ENCODE measurements at places on chromosomes 7 and 10.

DNA sequence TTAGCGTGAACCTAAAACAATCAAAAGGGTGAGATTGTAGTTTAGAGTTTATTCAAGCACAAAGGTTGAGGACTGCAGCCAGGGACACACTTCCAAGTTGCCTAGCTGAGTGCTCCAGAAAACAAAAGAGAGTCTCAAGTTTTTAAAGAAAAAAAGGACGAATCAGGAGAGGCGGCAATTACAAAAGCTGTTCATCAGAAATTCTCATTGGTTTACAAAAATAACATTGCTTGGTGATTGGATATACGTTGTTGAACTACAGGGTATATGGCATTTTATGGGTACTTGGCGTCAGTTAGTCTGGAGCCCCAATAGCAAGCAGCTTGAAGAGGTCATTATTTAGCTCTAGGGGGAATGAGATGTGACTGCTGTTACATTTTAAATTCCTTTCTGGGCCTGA, 11.5 kb downstream of the ZNF438 start:
- peaks cover 2% of the 10 kb centered on the region for H3K4me1 ChIP-seq
- H3K36me3 ChIP-seq: no peaks in the 10 kb centered on the region
- no peak for DNase-seq
- no peak overlapping the region for H3K4me3 ChIP-seq

DNA sequence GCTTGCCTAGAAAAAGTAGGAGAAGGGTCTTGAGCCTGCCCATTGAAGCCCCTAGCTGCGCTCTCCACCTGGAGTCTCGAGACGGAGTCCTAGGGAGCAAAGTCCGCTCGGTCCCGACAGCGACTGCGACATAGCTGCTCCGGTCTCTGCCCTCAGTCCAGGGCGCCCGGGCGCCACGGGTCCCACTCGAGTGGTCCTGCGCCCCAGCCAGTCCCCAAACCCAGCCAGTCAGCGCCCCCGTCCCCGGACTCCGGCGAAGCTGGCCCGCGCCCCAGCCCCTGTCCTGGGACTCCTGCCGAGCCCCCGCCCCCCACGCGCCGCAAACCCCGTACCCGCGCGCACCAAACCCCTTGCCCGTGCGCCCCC, 490 bp downstream of the TNS3 start:
- no peak overlapping the region for H3K27ac ChIP-seq
- no peaks in the 10 kb centered on the region for H3K4me1 ChIP-seq
- H3K36me3 ChIP-seq: no peaks in the 10 kb centered on the region
- no peak overlapping the region for H3K4me3 ChIP-seq

GRCh38 chr7:47709451-47709850, 127.5 kb upstream of the TNS3 start:
- no peaks in the 10 kb centered on the region for H3K36me3 ChIP-seq
- no peaks in the 10 kb centered on the region for H3K27me3 ChIP-seq
- DNase-seq: no peak
- H3K4me3 ChIP-seq: no peak overlapping the region
- no peak overlapping the region for H3K27ac ChIP-seq

GRCh38 chr7:28621369-28621841, 209.1 kb downstream of the CREB5 start:
- no peak overlapping the region for H3K4me3 ChIP-seq
- DNase-seq: no peak
- H3K4me1 ChIP-seq: no peaks in the 10 kb centered on the region

GRCh38 chr10:112539340-112539739, 92.3 kb downstream of the VTI1A start:
- DNase-seq: no peak
- peaks cover 50% of the 10 kb centered on the region for H3K36me3 ChIP-seq
- no peak overlapping the region for H3K27ac ChIP-seq
- no peak overlapping the region for H3K4me3 ChIP-seq
- peaks cover 7% of the 10 kb centered on the region for H3K4me1 ChIP-seq

DNA sequence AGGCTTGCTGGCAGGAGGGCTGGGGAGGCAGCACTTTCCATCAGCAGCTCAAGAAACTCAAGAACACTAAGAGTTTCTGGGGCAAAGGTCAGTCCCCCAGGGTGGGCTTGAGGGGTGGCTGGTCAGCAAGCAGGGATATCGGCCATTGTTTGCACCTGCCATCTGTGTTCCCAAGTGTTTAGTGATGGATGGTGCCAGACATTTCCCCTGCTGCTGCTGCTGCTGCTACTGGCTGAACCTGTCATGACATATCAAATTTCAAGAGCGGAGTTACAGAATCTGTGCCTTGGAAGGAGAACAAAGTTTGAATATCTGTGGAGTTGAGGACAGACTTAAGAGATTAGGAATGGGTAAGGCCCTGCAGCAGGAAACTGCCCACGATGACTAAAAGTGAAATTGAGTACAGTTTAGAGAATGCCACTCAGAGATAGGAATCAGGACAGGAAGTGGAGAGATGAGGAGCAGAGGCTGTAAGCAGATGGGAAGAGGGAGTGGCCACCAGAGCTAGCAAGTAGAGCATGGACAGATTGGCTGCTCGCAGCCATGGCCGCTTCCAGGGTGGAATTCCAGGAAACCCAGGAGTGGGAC, 39.2 kb upstream of the PPP1R3C start:
- H3K4me3 ChIP-seq: no peak overlapping the region
- no peaks in the 10 kb centered on the region for H3K36me3 ChIP-seq
- H3K27me3 ChIP-seq: peaks cover 7% of the 10 kb centered on the region
- peaks cover 2% of the 10 kb centered on the region for H3K4me1 ChIP-seq
- DNase-seq: no peak
- no peak overlapping the region for H3K27ac ChIP-seq

- no peak for DNase-seq
- no peak overlapping the region for H3K4me3 ChIP-seq
- H3K36me3 ChIP-seq: peaks cover 37% of the 10 kb centered on the region
- H3K27me3 ChIP-seq: no peaks in the 10 kb centered on the region
- peaks cover 22% of the 10 kb centered on the region for H3K4me1 ChIP-seq
- H3K27ac ChIP-seq: no peak overlapping the region
Observed at GRCh38 chr10:30459283-30459682, 25.3 kb downstream of the MAP3K8 start.

- DNase-seq: peak; percentile 63
- H3K27me3 ChIP-seq: peaks cover 12% of the 10 kb centered on the region
- H3K36me3 ChIP-seq: no peaks in the 10 kb centered on the region
- H3K4me1 ChIP-seq: no peaks in the 10 kb centered on the region
- no peak overlapping the region for H3K27ac ChIP-seq
Observed at GRCh38 chr7:64183126-64183742, 23.8 kb upstream of the ZNF735 start.

DNA sequence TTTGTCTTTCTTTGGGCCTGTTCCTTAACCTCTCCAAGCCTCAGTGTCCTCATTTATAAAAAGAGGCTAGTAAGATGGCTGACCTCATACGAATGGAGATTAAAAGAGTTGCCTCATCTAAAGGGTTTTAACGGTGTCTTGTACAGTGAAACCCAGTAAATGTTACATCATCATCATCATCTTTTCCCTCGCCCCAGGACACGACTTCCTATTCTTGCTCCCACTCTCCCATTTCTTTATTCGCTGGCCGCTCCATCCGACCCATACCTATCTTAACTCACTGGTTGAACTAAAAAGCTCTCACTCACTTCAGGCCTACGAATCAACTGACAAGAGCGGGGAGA, 554 bp downstream of the FRA10AC1 start:
- no peak overlapping the region for H3K27ac ChIP-seq
- peak; percentile 24 for DNase-seq
- peaks cover 18% of the 10 kb centered on the region for H3K36me3 ChIP-seq
- H3K4me1 ChIP-seq: peaks cover 24% of the 10 kb centered on the region
- H3K4me3 ChIP-seq: no peak overlapping the region

DNA sequence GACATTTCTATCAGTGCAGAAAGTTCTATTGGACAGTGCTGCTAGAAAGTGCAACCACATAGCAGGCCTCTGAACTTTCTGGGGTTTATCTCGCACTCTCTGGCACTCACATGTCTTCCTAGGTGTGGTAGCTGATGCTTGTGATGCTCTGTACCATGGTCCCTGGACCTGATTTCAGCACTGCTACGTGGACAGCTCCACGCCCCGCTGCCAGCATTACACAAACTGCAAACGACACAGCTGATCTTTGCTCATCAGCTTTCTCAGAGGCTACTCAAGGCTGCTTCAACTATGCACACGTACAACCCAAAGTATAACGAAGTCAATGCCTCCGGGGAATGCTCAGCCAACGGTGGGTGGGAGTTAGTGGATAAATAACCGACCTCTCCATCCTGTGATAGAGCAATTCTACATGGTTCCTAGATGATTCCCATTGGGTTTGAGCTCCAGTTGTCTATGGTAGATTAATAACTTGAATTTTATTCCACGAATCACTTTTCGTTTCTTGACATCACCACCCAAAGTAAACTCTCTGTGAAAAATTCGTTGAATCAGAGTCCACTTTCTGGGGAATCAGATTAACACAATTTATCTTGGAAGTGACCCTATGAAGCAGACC, 302.5 kb downstream of the ACTR3B start:
- H3K27me3 ChIP-seq: no peaks in the 10 kb centered on the region
- no peaks in the 10 kb centered on the region for H3K4me1 ChIP-seq
- no peaks in the 10 kb centered on the region for H3K36me3 ChIP-seq
- peak; percentile 32 for DNase-seq
- no peak overlapping the region for H3K27ac ChIP-seq

- H3K27me3 ChIP-seq: peaks cover 4% of the 10 kb centered on the region
- DNase-seq: no peak
- H3K36me3 ChIP-seq: no peaks in the 10 kb centered on the region
- H3K4me1 ChIP-seq: no peaks in the 10 kb centered on the region
Observed at GRCh38 chr7:28754027-28754426, 204.1 kb downstream of the TRIL start.

DNA sequence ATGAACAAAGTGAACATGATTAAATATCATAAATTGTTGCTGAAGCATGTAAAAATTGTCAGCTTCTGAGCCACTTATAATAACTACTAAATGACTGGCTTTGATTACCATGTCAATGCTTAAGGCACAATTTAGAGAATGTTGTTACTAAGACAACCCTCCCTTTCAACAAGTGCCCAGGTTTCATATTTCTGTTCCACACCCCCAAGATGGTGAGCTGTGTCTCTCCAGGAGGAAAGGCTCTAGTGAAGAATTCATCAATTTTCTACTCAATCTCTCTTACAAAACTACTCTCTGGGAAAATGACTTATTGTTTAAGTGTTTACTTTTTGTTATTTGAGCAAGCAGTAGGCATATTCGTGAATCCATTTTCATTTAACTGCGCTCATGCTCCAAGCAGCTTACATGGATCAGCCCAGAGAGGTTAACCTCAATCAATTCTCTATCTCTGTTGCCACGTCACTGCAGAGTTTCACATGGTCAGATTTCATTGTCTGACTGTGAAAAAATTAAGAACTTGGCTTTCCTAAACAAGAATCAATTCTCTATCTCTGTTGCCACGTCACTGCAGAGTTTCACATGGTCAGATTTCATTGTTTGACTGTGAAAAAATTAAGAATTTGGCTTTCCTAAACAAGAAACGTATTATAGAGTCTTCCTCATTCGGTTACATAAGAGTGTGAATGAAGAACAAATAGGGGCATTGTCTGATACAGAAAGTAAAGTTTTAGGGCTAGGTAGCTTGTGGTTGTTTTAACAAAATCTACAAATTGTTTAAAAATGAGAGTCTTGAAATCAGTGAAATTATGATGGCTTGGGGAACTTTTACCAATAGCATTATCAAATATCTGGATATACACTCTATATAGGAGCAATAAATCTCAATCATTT, 49.7 kb downstream of the CCDC71L start:
- H3K27me3 ChIP-seq: no peaks in the 10 kb centered on the region
- no peak overlapping the region for H3K4me3 ChIP-seq
- H3K27ac ChIP-seq: no peak overlapping the region
- no peak for DNase-seq
- no peaks in the 10 kb centered on the region for H3K4me1 ChIP-seq
- no peaks in the 10 kb centered on the region for H3K36me3 ChIP-seq

GRCh38 chr10:79937701-79938151, 11.2 kb downstream of the SFTPD start:
- no peak overlapping the region for H3K27ac ChIP-seq
- no peaks in the 10 kb centered on the region for H3K36me3 ChIP-seq
- no peak overlapping the region for H3K4me3 ChIP-seq
- H3K4me1 ChIP-seq: peaks cover 9% of the 10 kb centered on the region

DNA sequence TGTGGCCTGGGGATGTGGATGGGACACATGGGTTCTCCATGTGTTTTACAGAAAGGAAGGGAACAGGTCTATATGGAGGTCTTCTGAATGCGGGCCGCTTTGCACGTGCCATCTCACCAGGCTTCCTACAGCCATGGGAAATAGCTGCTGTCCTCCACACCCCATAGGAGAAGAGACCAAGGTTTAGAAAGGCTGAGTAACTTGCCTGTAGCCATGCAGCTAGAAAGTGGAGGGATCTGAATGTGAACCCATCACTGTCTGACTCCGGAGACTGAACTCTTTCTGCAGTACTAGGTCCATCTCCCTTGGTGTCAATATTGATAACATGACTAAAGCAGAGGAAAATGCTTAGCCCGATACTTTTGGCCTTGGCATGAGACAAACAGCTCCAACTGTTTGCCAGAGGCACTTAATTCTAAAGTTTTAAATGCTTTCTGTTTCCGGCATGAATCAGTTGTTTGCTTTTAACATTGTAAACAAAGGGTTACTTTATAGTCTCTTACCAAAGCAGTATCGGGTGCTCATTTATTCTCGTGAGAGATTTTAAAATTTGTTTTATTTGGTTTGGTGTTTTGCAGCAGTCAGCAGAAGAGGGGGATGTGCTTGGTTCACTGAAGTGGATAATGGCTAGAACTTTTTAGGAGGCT, 64.8 kb upstream of the LOXL4 start:
- H3K36me3 ChIP-seq: no peaks in the 10 kb centered on the region
- no peaks in the 10 kb centered on the region for H3K4me1 ChIP-seq
- H3K4me3 ChIP-seq: no peak overlapping the region
- peaks cover 3% of the 10 kb centered on the region for H3K27me3 ChIP-seq

GRCh38 chr7:49635800-49636199, 137.6 kb upstream of the VWC2 start:
- H3K27ac ChIP-seq: no peak overlapping the region
- peaks cover 3% of the 10 kb centered on the region for H3K4me1 ChIP-seq
- H3K36me3 ChIP-seq: no peaks in the 10 kb centered on the region

DNA sequence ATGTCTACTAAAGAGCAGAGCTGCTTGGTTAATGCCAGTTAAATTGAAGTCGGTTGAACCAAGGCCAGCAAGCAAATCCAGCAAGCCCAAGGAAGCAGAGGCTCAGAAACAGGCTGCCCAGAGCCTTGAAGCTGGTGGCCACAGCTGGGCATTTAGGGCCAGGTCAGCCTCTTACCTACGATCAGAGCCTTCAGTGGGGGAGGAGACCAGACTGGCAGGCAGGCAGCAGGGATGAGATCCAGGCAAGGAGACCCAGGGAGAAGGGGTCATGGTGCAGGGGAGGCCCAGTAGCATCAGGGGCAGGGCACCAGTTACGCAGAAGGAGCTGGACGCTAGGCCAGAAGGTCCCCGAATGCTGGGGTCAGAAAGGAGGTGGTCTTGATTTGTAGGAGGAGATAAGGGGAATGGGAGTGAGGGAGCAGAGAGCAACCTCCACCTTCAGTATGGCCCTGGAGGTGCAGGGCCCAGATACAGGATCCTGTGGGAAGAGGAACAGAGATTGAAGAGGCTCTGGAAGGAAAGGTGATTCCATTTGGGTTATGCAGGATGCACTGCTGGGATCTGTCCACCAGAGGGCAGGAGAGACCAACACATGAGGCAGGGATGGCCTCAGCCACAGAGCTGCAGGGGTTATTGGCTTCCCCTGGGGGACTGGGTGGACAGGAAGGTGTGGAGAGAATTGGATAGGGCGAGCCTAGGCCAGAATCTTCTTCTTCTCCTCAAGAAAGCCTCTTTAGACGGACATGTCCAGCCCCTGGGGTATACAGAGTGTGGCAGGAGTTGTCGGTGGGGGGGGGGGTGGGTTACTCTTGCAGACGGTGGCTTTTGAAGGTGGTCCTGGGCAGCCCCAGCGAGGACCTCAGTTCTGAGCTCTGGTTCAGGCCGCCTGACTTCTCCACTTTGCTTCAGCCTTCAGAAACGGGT, 132.6 kb upstream of the PODXL start:
- H3K4me1 ChIP-seq: no peaks in the 10 kb centered on the region
- no peak overlapping the region for H3K27ac ChIP-seq
- peaks cover 42% of the 10 kb centered on the region for H3K27me3 ChIP-seq
- H3K4me3 ChIP-seq: no peak overlapping the region
- peak; percentile 75 for DNase-seq

Measured in activated CD4-positive, alpha-beta T cell treated with anti-CD3 and anti-CD28 coated beads for 36 hours (primary cell).